ENCODE measurements at places on chromosomes 3 and 15.

DNA sequence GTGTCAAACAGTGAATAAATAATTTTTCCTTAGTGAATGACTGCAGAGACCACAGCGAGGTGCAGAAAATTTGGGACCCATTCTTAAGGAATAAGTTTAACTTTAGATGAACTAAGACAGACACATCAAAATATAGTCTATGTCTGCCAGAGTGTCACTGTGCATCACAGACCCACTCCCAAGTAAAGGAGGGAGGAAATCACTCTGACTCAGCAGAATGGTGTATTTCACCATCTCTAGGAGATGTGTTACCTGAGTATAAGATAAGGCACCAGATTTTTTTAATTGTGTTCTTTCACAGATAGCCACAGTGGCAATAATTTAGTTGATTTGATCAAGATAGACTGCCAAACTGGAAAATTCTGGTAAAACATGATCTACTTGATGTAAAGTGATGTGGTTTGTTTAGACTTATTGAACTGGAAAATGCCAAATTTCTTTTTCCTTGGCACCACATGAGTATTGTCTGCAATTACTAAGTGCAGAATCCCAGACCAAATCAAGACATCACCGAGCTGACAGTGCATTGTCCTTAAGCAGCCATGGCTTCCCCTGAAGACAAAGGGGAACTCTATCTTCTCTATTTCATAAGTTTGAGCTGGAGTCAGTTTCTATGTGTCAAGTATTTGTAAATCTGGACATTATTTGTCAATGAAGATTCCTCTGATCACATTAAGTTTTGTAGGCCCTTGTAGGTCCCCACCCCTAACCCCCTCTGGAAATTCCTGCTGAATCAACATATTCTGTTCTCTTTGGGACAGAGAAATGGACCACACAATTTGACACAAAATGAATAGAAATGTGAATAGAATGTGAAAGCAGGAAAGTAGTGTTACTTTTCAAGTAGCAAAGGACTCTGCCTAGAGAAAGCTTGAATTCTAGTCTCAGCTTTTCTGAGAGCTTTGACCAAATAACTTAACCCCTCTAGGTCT lies 47.6 kb downstream of the TIPARP start:
- DNase-seq = no peak

GRCh38 chr15:92801774-92802464 lies 98.2 kb upstream of the CHD2 start:
- DNase-seq = no peak

- DNase-seq = no peak
Measured at GRCh38 chr3:149947231-149947630, 23.5 kb downstream of the PFN2 start.

GRCh38 chr3:15659254-15659975 lies 57.9 kb downstream of the BTD start:
- DNase-seq = no peak

GRCh38 chr3:184145111-184145524 lies 10.0 kb downstream of the EIF2B5 start:
- DNase-seq = peak; percentile 79

DNA sequence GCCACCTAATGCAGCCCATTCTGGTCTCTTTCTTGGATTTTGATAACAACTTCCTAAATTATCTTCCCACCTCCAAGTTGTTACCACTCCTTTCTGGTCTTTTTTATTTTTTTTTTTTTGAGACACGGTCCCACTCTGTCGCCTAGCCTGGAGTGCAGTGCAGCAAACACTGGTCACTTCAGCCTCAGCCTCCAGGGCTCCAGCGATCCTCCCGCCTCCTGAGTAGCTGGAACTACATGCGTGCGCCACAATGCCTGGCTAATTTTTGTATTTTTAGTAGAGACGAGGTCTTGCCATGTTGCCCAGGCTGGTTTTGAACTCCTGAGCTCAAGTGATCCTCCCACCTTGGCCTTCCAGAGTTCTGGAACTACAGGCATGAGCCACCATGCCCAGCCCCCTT lies 92.8 kb upstream of the BHLHE40 start:
- no peak for DNase-seq

- DNase-seq = no peak
Measured at GRCh38 chr15:62124176-62124972, 40.7 kb downstream of the C2CD4B start.

GRCh38 chr3:179953993-179954870 lies 82.5 kb downstream of the PEX5L start:
- DNase-seq = no peak

DNA sequence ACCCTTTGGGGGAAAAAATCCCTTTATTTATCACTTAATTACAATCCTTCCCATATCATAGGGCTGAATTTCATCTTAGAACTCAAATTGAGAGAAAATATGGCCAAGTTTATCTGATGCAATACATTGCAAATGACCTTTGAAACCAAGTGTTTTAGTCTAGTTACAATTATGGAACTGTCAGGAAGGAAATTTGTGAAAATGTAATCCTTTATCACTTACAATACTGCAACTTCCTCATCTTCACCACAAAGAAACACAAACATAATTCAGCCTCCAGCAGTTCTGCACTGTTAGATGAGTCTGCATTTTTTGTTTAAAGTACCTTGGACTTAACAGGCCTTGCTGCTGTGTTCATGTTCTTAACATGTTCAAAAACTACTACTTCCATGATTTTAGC lies 4.6 kb downstream of the CCPG1 start:
- DNase-seq = no peak

DNA sequence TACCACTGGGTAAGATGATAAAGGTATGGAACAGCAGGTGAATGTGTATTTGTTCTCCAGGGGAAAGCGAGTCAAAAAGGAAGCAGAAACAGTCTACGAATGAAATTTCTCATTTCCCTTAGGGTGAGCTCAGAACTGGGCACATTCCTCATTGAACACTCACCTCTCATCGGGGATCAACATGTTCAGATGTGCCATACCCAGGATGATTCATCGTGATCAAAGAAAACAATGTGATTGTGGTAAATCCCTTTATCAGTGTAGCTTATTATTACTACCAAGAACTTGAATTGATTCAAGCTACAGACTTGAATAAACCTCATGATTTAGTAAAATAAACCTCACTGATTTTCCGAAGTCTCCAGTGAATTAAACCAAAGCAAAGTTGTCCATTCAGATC lies 72.1 kb downstream of the GJD2 start:
- no peak for DNase-seq

GRCh38 chr3:43796041-43796596 lies 105.4 kb downstream of the ABHD5 start:
- DNase-seq = no peak

DNA sequence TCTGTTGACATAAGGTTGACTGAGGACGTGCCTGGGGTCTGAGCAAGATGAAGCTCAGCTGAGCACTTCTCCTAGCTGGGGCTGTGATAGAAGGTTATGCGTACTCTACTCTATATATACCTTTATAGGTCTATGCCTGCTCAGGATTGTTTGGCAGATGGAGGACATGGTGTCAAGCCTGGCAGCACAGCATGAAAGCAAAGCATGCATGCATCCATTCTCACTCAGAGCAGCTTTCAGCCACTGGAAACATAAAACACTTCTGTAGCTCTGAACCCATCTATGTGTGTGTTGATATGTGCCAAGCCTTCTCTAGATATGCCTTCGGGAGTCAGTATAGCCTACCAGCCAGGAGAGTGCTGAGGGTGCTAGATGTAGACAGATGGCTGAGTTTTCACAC lies 142.3 kb upstream of the NUDT16 start:
- DNase-seq = no peak

DNA sequence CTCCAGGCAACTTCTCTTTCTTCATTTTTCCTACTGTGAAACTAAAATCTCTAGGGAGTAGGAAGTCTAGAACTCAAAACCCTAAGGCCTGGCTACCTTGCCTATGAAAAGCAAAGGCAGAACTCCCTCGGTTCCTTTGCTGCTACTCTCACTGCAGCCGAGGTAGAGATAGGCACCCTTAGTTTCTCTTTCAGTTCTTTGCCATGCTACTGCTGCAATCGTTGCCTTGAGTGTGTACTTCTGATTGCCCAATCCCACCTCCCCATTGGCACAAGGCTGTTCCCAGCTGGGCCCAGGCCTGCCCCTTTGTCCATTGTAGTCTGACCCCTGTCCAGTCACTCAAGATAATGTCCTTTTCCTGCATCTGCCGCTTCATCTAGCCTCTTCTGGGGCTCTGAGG lies 92.3 kb upstream of the MRPS22 start:
- DNase-seq = no peak

DNA sequence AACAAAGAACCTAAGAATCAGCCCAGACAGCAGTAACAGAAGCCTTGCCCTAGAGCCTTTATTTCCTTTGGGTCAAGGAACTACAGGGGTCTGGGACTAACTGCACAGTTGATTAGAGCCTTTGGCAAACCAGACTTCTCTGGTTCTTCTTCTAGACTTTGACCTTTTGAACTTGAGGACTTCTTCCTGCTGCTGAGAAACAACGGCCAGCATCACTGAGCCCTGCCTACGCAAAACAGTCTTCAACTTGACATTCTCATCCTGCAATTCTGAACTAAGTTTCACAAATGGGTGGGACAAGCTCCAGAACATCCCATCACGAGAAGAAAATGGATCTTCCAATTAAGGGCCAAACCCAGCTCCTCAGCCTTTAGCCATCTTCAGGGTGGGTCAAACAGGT lies 31.4 kb downstream of the CMTM6 start:
- DNase-seq = no peak

DNA sequence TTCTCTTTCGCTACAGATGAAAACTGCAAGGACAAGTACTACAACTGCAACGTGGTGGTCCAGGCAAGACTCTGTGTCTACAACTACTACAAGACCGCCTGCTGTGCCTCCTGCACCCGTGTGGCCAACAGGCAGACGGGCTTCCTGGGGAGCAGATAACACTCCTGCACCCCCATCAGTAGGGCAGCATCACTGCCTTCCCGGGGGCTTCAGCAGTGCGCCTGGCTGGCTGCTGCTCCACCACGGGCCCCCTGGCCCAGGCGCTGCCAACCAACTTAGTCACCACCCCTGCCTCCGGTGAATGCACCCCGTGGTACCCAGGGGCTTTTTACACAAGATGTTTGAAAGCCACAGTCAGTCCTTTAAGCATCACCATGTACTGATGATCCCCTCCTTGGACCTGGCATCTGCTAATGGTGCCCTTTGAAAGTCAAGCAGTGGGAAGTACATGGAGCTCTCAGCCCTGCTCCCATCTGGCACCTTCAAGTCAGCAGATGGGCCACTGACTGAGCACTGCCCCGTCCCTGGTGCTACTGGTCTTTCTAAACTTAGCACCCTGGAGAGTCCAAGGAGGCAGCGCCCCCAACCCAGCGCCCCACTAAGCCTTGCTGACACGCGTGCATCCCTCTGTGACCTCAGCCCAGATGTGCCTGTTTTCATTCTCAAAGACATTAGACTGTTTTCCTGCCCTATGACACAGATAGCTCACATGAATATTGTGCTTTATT lies 33.0 kb upstream of the NR2E3 start:
- no peak for DNase-seq
